Aorta (tissue), 5 donors: ENCODE measurements at places on chromosomes 11 and 22.

GRCh38 chr11:9530020-9530621, 43.3 kb upstream of the WEE1 start:
- no peaks in the 10 kb centered on the region for H3K27me3 ChIP-seq
- no peak overlapping the region for H3K27ac ChIP-seq
- no peaks in the 10 kb centered on the region for H3K36me3 ChIP-seq
- no peak for DNase-seq
- no peaks in the 10 kb centered on the region for H3K4me1 ChIP-seq
- H3K4me3 ChIP-seq: no peak overlapping the region

DNA sequence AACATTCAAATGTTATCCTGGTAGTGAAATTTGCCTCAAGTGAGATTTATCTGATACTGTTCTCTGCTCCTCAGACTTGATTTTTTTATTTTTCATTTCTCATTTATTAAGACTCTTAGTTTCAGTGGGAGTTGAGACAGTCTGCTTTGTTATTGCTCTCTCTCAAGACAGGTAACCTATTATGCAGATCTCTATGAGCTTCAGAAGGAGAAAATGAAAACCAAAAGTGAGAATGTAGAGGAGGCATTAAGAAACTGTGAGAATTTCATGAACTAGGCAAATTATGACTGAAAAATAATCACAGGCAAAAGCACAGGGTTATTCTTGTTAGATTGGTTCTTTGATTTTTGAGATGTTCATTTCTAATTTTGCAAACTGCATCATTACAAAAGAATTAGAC, 290.0 kb upstream of the CHORDC1 start:
- no peak overlapping the region for H3K4me3 ChIP-seq
- DNase-seq: no peak
- no peaks in the 10 kb centered on the region for H3K4me1 ChIP-seq
- no peaks in the 10 kb centered on the region for H3K27me3 ChIP-seq

GRCh38 chr11:83054904-83055380, 16.8 kb downstream of the RAB30 start:
- DNase-seq: no peak
- no peak overlapping the region for H3K4me3 ChIP-seq
- no peaks in the 10 kb centered on the region for H3K36me3 ChIP-seq
- H3K4me1 ChIP-seq: peaks cover 10% of the 10 kb centered on the region
- no peaks in the 10 kb centered on the region for H3K27me3 ChIP-seq

- H3K4me3 ChIP-seq: no peak overlapping the region
- no peaks in the 10 kb centered on the region for H3K27me3 ChIP-seq
- no peaks in the 10 kb centered on the region for H3K4me1 ChIP-seq
These were observed 293.8 kb downstream of the BUD13 start for GRCh38 chr11:116478669-116479668.

DNA sequence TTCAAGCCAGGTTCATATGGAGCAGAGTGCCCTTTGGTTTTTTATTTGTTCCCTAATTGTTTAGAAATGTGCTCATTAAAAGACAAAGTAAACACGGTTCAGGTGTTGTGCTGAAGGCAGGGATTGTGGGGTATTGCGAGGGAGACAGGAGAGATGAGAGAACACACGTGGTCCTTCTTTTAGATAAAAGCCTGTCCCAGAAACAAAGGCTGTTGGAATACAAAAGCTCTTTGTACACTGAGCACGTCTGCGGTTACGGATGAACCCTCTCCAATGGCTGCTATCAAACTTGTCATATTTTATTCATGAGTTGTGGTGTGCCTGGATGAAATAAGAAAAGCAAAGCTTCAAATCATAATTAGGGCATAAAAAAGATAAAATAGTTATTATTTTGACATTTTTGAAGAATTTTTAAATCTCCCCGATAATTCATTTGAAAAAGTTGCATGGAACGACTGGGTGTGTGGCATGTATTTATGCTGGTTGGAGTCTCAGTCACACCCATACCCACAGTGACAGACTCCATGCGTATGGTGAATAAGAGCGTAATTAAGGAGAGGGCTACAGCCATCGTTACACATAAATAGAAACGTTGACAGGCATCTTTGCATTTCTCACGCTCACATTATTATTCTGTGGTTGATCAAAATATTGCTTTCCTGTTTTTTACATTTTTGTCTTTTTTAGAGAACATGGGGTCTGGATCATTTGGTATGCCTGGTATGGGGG, 92.9 kb downstream of the NELL1 start:
- DNase-seq: no peak
- H3K4me1 ChIP-seq: no peaks in the 10 kb centered on the region
- no peak overlapping the region for H3K4me3 ChIP-seq
- H3K27ac ChIP-seq: no peak overlapping the region
- no peaks in the 10 kb centered on the region for H3K27me3 ChIP-seq
- H3K36me3 ChIP-seq: no peaks in the 10 kb centered on the region

- no peak overlapping the region for H3K27ac ChIP-seq
- DNase-seq: no peak
- no peak overlapping the region for H3K4me3 ChIP-seq
- H3K36me3 ChIP-seq: no peaks in the 10 kb centered on the region
These were observed 73.4 kb downstream of the ARHGEF12 start for GRCh38 chr11:120409655-120410054.
